ENCODE measurements at places on chromosomes 13 and 19. TPM values are rescaled to one million over a fixed set of nuclear protein-coding genes. Genes with fewer than 3 reads are reported as not detected.

Gene ADGRE2
- 3.1 TPM for total RNA-seq

Gene GSX1
- total RNA-seq, result not detected

Gene KLK3
- total RNA-seq, result not detected

Gene CGB5
- not detected for total RNA-seq

Gene TBXA2R
- 0.43 TPM for total RNA-seq

DNA sequence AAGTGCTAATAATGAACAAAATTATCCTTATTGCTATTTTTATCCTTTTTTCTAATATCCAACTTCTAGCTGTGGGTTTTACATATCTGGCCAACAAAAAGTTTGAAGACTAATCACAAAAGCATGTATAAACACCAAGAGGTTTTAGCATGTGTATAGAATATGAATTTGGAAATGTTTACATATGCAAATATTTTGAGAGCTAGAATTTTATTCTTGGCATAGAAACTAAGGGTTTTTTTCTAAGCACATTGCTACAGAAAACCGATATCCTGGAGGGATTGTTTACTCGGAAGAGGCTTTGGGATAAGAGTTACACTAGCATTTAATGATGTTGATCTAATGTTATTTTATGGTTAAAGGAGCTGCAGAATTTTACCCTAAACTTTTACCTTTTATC lies 392.1 kb downstream of the EFNB2 start:
- no peak for DNase-seq

DNA sequence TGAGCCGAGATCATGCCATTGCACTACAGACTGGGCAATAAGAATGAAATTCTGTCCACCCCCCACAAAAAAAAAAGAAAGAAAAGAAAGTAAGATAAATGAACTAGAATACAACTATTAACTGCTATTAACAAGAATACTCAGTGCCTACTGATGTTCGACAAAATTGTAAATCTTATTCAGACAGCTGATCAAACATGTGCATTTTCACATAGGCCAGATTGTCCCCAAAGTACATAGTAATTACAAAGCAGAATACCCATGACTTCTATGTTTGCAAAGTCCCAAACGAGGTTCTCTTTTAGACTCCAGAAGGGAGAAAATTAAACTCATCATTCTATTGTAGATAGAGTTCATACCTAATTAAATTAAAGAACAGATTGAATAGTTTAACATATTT lies 113.4 kb downstream of the UFM1 start:
- DNase-seq, result no peak

- no peak for DNase-seq
Observed at GRCh38 chr13:51805925-51806324, 2.0 kb upstream of the DHRS12 start.

- no peak for DNase-seq
Observed at GRCh38 chr13:74289861-74290773, 155.9 kb upstream of the KLF12 start.

GRCh38 chr13:105341256-105341655 lies 1194.2 kb downstream of the EFNB2 start:
- no peak for DNase-seq

DNA sequence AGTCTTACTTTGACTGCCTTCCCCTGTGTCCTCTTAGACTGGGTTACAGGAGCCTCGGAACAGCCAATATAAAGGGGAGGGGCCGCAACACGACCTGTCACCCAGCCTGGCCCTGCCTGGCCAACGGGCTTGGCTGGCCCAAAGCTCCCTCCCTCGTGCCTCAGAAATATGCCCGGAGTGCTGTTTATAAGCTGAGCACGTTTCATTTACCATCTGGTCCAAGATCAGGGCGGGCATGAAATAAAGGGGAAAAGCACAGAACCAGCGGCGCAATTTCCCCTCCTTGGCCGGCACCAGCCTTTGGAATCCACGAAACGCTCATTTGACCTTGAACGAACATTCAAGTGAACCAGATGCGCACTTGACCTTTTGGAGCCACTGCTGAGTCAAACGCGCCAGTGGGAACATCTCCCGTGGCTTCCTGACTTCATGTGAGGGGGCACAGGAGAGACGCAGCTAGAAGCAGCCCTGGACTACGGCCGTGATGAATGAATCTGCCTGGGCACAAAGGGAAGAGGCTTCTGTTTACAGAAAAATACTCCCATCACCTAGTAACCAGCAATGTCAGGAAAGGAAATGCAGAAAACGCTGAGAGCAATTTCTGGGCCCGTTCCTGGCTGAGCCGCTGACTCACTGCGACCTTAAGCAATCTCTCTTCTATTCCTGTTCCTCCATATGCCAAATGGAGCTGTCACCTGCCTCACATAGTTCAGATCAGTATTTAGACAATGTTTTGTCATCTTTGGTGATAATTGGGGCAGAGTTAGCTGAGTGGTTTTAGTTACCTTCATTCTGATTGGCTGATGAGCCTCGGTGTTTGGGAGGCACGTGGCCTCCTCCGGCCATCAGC lies 53.3 kb downstream of the RFX2 start:
- peak; percentile 43 for DNase-seq

GRCh38 chr13:97353927-97354675 lies 79.9 kb upstream of the RAP2A start:
- DNase-seq, result no peak

Measured in pancreas (tissue), 10 donors.